ENCODE measurements at places on chromosomes 16 and 17.

DNA sequence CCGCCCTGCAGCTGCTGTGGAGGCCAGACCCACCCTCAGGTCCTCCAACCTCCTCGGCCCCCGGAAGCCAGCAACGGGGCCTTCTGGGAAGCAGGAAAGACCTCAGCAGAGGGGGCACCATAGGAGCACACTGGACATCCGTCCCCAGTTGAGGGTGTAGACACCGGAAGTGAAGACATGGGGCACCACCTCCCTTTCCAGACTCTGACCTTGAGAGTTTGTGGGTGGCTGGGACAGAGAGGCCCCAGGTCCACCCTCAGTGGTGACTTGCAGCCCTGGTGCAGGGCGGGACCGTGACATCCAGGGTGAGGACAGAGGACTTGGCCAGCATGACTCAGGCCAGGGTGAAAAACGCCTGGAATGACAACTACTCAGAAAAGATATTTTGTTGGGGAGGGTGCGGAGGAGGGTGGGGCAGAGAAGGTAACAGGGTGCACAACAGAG lies 19.9 kb downstream of the CEP295NL start:
- no peak for DNase-seq

DNA sequence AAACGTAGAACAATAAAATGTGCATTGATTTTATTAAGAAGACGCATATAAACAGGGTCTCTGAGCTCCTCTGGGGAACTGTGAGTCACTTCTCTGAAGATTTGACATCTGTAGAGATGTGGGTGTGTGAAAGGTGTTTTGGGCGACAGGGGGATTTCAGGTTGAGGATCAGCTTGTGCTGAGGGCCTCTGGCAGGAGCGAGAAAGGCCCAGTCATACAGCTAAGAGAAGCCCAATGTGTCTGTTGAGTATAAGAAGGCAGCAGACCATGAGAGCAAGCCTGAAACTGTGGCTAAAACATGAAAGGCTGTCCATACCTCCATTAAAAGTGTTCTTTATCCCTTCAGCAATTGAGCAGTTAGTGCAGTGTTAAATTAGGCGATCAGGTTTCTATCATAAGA lies 406.5 kb upstream of the MON1B start:
- DNase-seq = no peak

DNA sequence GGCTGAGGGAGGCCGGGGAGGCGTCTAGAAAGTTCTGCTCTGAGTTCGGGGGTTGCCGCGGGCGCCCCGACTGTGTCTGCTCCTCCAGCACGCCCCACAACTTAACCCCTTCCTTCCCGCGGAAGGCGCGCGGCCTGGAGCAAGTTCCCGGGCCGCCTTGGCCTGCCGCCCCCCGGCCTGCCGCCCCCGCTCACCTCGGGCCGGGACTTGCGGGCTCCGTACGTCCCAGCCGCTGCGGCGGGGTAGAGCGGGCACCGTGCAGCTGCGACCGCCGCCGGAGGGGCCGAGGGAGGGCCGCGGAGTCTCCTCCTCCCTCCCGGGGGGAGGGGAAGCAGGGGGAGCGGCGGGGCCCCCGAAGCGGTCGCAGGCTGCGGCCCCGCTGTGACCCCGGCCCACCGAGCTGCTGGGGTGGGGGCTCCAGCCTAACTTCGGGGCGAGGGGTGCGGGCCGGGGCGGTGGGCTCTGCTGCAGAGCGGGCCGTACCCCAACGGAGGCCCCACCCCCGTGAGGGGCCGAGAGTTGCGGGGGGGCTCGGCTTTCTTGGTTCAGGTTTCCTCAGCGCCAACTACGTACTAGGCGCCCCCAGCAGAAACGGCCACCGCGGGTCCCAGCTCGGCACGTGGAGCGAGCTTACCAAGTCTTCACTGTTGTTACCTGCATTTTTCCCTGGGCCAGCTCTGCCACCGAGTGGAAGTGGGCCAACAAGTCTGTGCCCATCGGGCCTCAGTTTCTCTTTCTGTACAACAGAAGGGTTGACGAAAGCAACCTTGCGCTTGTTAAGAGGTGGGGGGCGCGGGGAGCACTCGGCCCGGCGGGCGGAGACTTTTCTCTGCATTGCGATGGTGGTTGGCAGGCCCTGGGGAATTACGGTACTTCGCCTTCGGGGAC lies at the start of gene CCDC102A:
TSS of gene CCDC102A (minus strand) at position 266 of the 888 bp plus-strand sequence. CDS start 7,394 bp downstream, outside the sequence.
- DNase-seq = no peak

DNA sequence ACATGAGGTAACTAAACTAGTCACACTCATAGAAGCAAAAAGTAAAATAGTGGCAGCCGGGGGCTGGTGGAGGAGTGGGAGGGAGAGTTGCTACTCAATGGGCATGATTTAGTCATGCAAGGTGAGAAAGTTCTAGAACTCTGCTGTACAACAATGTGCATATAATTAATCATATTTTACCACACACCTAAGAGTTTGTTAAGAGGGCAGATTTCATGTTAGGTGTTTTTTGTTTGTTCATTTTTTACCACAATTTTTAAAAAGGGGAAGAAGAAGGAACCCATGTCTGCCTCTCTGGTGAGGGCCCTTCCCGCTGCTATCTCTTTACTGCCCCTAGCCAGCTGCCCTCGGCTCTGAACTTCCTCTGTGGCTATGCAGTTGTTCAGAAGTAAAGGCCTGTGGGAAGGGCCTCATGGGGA lies 11.2 kb downstream of the CD300LB start:
- DNase-seq = no peak

DNA sequence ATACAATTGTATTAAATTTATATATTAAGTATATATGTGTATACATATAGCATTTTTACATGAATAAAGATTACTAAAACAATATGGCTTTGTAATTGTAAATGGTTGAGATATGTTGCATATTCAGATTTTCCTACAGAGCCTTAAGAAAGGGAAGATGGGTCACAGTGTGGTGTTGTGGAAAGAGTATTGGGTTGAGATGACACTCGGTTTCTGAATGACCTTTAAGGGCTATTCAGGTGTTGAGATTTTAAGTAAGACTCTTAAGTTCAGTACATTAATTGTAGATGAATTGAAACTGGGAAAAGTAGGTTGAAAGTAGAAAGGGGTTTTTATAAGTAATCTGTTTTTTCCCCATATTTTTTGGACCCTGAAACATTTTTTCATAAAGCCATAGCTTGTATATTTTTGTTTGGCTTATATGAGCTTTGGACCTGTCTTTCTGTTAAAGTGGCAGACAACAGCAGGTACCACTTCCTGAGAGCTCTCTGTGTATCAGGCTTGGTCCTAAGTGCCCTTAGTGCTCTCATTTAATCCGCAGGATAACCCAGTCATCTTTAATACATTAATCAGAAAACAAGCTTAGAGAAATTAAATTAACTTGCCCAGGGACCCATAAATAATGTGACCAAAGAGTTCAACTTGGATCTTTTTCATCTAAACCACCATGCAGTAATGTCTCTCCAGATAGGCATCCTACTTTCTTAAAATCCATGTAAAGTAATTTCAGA lies 48.5 kb upstream of the MRC2 start:
- DNase-seq = no peak

DNA sequence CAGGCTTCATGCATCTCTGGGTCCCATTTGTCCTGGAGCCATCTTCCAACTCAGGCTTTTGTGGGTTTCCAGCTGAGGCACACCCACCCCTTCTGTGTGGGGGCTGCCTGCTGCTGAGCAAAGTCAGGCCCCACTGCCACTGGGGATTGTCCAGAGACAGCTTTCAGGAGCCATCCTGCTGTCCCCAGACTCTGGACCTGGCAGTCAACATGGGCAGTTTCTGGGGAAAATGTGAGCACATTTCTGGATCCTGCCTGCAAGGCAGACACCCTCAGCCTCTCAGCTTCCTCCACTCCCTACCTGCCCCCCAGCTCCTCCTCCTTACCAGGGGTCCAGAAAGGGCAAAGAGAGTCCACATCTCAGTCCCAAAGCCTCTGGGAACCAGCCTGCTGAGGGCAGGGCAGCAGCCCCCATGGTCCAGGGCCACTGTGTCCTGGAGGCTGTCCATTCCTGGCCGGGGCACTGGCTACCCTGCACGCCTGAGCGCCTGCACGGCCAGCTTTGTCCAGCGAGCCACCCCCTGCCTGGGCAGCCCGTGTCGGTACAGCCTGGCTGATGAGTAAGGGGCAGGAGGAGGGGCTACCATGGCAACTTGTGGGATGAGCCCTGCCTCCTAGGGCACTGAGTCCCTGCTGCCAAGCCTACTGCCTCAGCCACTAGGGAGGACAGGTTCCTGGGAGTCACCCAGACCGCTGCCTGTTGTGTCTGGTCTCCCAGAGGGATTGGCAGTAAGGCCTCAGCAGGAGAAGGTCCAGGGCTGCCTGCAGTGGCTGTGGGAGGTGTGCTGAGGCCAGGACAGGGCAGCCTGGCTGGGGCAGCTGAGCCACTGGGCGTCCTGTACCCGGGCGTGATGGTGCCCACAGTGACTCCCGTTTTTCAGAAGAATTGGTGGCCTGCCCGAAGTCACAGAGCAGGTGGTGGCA lies at the start of gene SLC47A2:
TSS of gene SLC47A2 (minus strand) at position 477 of the 923 bp plus-strand sequence. CDS start at position 448, 29 bp downstream.
- no peak for DNase-seq

GRCh38 chr16:55773859-55774549 lies 58.9 kb downstream of the CES1 start:
- DNase-seq = no peak

DNA sequence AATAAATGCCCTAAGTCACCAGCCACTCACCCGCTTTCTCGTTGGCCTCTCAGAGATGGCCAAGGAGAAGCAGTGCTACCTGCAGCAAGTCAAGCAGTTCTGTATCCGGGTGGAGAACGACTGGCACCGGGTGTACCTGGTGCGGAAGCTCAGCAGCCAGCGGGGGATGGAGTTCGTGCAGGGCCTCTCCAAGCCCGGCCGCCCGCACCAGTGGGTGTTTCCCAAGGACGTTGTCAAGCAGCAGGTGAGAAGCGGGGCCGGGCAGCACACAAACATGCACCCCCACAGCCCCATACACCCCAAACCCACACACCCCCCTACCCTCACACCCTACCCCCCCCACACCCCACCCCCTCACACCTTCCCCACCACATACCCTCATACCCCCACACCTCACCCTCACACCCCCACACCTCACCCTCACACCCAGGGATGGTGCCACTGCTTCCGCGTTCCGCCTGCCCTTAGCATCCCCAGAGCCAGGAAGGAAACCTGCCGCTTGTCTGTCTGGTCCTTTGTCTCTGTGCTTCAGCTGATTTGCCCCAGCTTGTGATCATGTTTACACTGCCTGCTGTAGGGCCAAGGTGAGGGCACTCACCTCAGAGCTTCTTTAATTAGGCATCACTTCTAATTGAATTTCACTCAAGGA lies 41.9 kb upstream of the ENDOV start:
- no peak for DNase-seq

GRCh38 chr17:63232565-63233310 lies 213.4 kb downstream of the CYB561 start:
- no peak for DNase-seq

GRCh38 chr16:20409398-20410120 lies at the start of gene ACSM5:
ACSM5 (plus strand) TSS chr16:20409534; CDS start chr16:20411485, 1,951 bp downstream.
- DNase-seq = no peak

DNA sequence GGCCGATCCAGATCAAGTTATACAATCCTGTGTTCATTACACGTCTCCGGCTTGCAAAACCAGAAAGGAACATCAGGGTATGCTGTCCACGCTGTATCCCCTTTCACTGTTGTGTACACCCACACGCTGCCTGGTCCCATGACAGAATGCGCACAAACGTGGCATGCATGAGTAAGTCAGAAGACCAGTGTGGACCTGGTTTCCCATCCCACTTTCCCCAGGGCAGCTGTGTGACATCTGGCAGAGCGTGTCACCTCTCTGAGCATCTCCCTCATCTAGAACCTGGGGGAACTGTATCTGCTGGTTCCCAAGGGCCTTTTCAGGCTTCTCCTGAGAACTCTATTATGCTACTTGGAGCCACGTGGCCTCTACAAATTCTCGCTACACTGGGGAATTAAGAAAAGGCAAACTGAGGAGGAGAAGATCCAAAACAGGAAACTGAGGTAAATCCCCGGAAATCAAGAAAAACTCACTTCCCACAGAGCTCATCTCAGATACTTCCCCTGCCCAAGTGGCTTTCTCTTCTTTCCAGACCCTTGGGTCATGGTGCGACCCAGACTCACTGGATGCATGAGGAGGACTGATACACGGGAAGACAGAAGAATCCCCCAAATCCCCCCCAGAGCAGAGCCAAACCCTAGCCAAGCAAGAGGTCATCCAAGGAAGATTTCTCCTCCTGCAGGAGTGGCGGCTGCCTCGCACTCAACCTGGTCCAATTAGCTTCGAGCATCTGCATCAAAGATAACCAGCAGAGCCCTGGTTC lies 139.3 kb downstream of the GAS7 start:
- DNase-seq = no peak

GRCh38 chr16:88014252-88014781 lies 63.1 kb downstream of the BANP start:
- DNase-seq = no peak

GRCh38 chr17:61409301-61410112 lies 9.9 kb downstream of the TBX2 start:
- no peak for DNase-seq

DNA sequence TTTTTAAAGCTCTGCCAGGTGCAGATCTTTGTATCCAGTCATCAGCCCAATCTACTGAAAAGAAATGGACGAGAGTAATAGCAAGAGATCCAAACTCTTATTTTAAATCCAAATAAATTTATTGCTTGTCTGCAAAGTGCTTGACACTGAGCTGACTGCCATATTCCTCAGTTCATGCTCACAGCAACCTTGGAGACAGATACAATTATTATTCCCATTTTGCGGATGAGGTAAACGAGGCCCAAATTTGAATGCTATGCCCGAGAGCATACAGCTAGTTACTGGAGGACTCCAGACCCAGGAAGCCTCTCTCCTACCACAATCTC lies 620 bp downstream of the NOB1 start:
- no peak for DNase-seq
